Kidney (tissue), 22 donors: ENCODE measurements at places on chromosomes 7 and 10. TPM values are rescaled to one million over a fixed set of nuclear protein-coding genes. Genes with fewer than 3 reads are reported as not detected.

Gene ANXA8
- 0.16 TPM for total RNA-seq

DNA sequence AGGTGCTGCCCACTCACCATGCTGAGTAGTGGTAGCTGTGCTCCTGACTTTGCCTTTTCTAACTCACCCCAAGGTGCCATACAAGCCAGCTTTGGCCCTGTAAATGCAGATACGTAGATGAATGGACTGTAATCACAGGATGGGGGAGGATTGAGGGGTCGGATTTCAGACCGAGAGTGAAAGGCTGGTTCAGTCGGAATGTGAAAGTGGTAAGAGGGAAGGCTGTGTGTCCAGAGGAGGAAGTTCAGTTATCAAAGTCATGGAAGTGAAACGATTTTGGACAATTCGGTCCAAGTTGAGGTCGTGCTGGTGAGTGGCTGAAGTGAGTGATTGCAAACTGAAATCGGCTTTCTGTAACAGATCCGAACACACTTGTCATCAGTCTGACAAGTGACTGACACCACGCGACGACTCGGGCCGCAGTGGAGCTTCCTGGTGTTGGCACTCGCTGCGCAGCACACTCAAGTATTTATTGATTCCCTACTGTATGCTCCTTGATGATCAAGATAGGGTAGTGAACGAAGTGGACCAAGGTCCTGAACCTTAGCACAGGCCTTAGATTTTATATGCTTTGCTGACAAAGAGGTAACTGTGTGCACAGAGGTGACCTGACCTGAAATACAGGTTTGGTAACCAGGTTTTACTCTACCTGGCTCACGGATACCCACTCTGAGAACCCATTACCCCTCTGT, 10.5 kb downstream of the ZNF282 start:
- H3K4me3 ChIP-seq, result no peak overlapping the region
- no peaks in the 10 kb centered on the region for H3K27me3 ChIP-seq
- H3K4me1 ChIP-seq, result no peaks in the 10 kb centered on the region
- DNase-seq, result no peak
- no peak overlapping the region for H3K27ac ChIP-seq

Gene SLC16A12
- total RNA-seq, result 38.8 TPM

DNA sequence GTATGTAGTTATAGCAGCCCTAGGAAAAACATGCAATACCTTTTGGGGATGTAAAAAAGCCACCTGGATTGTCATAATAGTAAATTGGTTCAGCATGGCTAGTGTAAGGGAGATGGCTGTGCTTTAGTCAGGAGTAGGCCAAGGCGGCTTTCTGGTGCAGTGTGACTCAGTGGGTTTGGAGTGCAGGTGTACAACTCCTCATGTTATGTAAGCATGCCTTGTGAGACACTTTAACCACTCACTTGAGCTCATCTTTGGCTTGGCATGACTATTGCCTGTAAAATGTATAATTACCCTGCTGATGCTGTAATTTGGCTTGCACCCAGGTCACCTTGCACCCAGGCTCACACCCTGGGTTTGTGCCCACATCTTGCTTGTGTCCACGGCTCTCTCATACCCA, 239.2 kb upstream of the GLI3 start:
- no peak overlapping the region for H3K27ac ChIP-seq
- no peaks in the 10 kb centered on the region for H3K36me3 ChIP-seq
- no peak for DNase-seq

- no peak overlapping the region for H3K4me3 ChIP-seq
- peaks cover 2% of the 10 kb centered on the region for H3K36me3 ChIP-seq
- no peak overlapping the region for H3K27ac ChIP-seq
- no peaks in the 10 kb centered on the region for H3K27me3 ChIP-seq
- no peaks in the 10 kb centered on the region for H3K4me1 ChIP-seq
These were observed 6.9 kb downstream of the STN1 start for GRCh38 chr10:103911021-103911459.

DNA sequence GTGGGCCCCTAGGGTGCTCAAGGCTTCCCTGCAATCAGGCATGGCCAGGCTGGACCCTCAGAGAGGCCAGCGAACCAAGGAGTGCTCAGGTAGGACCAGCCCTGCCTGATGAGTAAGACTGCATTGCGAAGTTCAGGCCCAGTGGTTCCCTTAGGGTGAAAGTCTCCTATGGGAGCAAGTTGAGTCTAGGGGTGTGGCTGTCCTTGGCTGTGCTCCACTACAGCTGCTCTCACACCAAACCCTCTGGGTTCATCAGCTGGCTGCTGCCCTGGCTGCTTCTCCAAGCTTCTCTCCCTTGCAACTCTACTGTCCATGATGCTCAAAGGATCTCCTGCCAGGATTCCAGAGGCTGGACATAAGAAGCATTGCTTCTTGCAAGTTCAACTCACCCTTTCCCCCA, 18.7 kb downstream of the FAM25A start:
- H3K27ac ChIP-seq, result no peak overlapping the region
- DNase-seq, result no peak
- no peaks in the 10 kb centered on the region for H3K36me3 ChIP-seq
- no peaks in the 10 kb centered on the region for H3K4me1 ChIP-seq

Gene PTPRZ1
- 0.98 TPM for total RNA-seq

Gene NEUROG3
- total RNA-seq, result not detected

Gene CYP2C19
- 0.28 TPM for total RNA-seq

- H3K4me1 ChIP-seq, result no peaks in the 10 kb centered on the region
- H3K36me3 ChIP-seq, result no peaks in the 10 kb centered on the region
- H3K4me3 ChIP-seq, result no peak overlapping the region
- no peak overlapping the region for H3K27ac ChIP-seq
- H3K27me3 ChIP-seq, result no peaks in the 10 kb centered on the region
These were observed 294.7 kb downstream of the PRKG1 start for GRCh38 chr10:51368943-51369342.

Gene JAZF1
- 13.1 TPM for total RNA-seq

GRCh38 chr7:54485044-54485443, 57.1 kb upstream of the VSTM2A start:
- no peak for DNase-seq
- H3K4me3 ChIP-seq, result no peak overlapping the region
- no peaks in the 10 kb centered on the region for H3K4me1 ChIP-seq
- no peaks in the 10 kb centered on the region for H3K36me3 ChIP-seq
